ENCODE measurements at places on chromosomes 5 and 9.

- no peak for DNase-seq
Observed at GRCh38 chr5:102090770-102091169, 205.3 kb downstream of the SLCO4C1 start.

- no peak for DNase-seq
Observed at GRCh38 chr5:14040542-14040941, 96.1 kb upstream of the DNAH5 start.

DNA sequence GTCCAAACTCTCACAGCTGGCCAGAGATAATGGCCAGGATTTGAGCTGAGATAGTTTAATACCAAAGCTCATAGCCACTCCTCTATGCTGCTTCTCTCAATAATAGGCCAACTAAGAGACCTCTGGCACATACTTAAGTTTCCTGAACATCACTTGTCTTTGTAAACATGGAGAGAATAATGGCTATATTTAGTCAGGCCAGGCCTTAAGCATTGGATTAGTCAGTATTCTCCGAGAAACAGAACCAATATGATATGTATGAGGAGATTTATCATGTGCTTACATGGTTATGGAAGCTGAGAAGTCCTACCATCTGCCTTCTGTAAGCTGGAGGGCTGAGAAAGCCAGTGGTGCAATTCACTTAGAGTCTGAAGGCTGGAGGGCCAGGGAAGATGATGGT lies 45.4 kb downstream of the CFAP95 start:
- DNase-seq, result no peak

DNA sequence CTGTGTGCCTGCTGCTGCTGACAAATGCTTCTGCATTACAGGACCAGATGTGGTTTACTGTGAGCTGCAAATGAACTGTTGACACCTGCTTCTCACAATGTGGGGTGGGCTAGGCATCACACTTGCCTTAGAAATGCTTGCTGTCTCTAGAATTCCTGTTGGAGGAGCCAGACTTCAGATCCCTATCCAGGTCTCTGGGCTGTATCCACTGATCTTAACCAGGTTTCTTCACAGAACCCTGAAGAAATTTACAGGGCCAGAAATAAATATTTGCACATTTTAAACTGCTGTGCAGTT lies 255.4 kb downstream of the FAM114A2 start:
- DNase-seq, result no peak

DNA sequence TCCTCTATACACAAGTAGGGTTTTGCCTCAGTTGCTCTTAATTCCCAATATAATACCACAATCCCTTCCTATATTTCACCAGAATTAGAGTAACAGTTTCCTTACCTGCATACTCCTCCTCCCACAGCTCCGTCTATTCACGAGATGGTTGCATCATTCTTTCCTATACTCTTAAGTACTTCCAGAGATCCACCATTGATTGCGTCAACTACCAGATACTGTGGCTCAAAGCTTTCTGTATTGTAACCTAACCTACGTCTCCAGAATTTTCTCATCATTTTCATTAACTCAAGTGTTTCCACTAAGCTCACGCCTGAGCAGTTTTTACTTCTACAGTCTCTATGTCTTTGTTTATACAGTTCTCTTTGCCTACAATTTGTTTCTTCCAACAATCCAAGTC lies 31.2 kb upstream of the MINAR2 start:
- no peak for DNase-seq

DNA sequence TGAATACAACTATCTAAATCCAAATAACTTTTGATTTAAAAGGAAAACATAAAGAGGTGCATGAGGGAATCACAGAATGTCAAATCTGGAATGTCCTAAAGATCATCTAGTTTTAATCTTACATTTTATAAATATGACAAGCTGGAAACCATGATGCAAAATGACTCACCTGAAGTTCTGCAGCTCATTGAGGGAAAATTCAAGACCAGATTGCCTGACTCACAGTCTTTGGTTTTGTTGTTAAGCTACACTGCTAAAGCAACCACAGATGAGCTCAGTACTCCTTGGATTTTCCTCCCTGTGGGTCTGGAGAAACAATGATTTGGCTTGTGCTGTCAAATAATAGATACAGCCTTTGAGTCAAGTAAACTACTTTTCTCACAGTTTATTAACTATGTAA lies 19.1 kb upstream of the EDIL3 start:
- no peak for DNase-seq

- no peak for DNase-seq
Observed at GRCh38 chr5:119379942-119380547, 24.2 kb downstream of the TNFAIP8 start.

DNA sequence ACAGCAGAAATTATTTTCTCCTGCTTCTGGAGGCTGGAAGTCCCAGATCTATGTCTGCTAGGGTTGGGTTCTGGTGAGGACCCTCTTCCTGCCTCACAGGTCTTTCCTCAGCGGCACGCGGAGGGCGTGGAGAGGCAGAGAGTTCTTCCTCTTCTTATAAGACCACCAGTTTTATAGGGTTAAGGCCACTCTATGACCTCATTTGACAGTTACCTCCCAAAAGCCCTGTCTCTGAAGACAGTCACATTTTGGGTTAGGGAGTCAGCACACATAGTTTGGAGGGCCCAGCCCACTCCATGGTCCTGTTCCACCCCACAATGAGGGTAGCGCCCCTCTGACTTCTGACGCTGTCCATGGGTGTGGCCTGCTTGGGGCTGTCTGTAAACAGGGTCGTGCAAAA lies 46.7 kb downstream of the TRIP13 start:
- DNase-seq, result no peak

- DNase-seq, result no peak
Observed at GRCh38 chr9:88828018-88828417, 163.2 kb upstream of the S1PR3 start.

DNA sequence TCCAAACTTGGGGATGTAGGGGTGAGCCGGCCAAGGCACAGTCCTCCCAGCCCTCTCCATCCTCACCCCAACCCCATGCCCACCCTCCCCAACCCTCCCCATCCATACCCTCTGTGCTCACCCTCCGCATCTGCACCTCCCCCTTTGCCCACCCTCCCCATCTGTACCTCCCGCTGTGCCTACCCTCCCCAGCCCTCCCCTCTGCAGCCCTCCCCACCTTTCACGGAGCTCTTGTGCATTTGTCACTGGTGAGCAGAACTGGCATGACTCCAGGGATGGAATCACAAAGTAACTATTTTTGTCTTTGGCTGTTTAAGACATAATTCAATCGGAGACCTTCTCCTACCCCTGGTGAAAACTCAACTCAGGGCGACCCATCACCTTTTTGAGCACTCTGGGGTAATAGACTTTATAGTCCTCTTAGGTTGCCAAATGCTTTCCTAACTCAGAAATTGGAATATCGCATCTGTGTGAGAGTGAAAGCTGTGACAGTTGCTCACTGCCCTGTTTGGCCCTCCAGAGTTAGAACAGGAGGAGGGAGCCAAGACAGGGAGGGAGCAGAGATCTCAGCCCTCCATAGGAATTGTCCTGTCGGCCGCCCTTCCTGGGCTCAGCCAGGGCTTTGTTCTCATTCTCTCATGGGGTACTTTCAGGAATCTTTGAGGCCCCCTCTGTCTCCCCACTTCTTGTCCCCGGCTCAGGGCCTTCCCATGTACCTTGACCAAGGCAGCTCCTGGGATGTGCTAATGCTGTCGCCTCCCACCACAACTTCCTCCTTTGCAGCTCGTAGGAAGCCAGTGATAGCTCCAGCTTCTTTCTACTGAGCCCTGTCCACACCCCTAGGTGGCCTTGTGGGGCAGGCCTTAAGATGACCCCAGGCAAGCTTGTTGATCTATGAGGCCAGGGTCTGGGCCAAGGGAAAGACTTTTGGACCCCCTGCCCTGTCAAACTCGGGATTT lies 36.2 kb downstream of the OTULIN start:
- DNase-seq, result no peak

- DNase-seq, result no peak
Observed at GRCh38 chr5:63820577-63820976, 141.7 kb downstream of the HTR1A start.

- no peak for DNase-seq
Observed at GRCh38 chr5:516338-516925, 7.8 kb downstream of the SLC9A3 start.

GRCh38 chr5:169151051-169151805 lies 149.7 kb downstream of the SLIT3 start:
- no peak for DNase-seq

DNA sequence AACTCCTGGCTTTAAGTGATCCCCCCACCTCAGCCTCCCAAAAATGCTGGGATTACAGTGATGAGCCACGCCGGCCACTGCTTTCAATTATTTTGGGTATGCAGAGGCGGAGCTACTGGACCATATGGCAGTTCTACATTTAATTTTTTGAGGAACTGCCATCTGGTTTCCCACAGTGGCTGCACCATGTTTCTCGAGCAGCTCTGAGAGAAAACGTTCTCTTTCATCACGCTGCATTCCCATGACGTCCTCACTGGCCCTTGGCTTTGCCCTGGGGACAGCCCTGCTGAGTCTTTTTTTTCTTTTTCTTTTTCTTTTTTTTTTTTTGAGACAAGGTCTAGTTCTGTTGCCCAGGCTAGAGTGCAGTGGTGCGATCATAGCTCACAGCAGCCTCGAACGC lies 35.5 kb upstream of the GRHPR start:
- no peak for DNase-seq

DNA sequence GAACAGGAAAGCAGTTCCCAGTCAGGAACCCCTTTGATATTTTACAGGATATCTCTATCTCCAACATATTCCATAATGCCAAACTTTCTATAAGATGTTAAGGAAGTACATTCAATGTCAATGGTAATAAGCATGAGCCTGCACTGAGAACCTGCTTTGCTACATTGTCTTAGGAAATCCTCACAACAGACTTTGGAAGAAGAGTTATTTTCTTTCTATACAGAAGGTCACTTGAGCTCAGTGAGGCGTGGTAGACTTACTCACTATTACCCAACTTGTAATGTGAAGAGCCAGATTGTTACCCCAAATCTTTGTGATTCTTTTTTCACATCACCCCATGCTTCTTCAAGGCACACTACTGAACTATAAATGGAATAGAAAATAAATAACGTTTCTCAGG lies 435.9 kb downstream of the DNAH5 start:
- no peak for DNase-seq

DNA sequence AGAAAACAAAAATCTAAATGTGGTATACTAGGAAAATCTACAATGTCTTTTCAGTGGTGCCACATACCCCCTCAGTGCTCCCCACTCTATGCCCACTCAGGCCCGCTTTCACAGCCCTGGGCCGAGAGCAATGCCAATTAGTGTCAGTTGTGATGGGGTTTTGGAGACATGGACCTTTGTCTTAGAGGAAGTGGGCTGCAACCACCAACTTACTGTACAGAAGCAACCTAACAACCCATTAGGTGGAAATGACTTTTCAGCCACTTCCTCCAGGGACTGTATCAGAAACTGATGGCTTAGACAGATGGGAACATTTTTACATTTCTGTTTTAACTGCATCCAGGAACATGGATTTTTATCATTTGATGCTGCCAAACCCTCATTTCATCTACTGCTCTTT lies 268.0 kb downstream of the BNC2 start:
- DNase-seq, result no peak

- no peak for DNase-seq
Observed at GRCh38 chr9:113178087-113178486, 27.3 kb downstream of the SLC31A2 start.

GRCh38 chr9:114969269-114969668 lies 38.9 kb upstream of the TNFSF8 start:
- no peak for DNase-seq

DNA sequence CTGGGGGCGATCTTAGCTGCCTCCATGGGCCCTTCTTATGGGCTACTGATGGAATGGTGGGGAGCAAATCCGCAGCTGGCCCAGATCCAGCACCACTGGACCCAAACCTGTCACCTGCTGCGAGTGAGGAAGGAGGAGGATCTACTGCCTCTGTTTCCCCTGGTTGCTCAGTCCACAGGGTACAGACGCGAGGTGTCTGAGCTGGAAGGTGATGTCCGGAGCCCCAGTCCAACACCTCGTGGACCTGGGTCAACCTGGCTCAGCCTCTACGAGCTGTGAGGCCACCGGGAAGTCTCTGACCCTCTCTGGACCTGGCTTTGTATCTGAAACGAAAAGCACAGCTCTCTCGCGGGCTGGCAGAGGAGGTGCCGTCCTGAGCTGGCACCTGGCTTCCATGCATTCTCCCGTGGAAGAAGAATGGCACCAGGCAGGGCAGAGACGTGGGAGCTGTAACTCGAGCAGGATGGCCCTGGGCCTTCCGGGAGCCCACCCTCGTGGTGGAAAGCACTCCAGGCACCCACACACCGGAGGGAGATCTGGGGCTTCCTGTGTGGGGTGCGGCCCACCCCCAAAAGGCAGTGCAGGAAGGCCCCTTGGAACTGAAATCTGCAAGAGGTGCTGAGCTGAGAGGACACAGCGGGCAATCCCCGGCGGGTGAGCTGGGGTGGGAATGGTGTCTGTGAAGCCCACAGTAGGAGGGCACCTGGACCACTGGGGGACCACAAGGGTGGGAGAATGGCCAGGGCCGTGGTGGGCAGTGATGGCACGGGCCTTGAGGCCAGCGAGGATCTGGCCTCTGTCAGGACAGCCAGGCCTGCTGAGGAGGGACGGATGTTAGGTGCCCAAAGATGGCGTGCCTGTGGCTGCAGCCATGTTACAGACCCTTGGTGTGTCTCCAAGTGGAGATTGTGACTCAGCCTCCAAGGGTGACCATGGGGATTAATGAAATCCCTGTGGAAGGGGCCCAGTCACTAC lies 133.4 kb downstream of the OLFM1 start:
- no peak for DNase-seq
